ENCODE measurements at places on chromosomes 5 and 9. TPM values are rescaled to one million over a fixed set of nuclear protein-coding genes. Genes with fewer than 3 reads are reported as not detected.

- H3K27ac ChIP-seq = no peak overlapping the region
- no peaks in the 10 kb centered on the region for H3K27me3 ChIP-seq
- H3K4me1 ChIP-seq = no peaks in the 10 kb centered on the region
- no peaks in the 10 kb centered on the region for H3K36me3 ChIP-seq
- no peak overlapping the region for H3K4me3 ChIP-seq
Measured at GRCh38 chr9:84940294-84940693, 270.8 kb downstream of the NTRK2 start.

DNA sequence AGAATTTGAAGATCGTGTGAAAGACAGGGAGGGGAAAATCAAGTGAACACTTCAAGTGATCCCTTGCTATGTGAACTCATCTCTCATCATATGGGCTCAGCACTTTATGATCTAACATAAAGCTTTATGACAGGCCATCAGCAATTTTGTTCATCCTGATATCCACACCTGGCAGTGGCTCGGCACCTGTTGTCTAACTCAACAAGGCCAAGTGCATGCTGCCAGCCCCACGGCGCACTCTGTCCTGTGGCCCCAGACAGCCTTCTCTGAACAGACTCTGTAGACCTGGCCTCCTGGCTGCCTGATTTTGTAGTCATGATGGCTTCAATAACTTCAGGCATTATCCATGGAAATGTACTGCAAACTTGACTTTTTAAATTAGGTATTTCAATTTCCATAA is 106.3 kb downstream of the MEF2C start:
- no peak for DNase-seq
- no peaks in the 10 kb centered on the region for H3K27me3 ChIP-seq
- H3K36me3 ChIP-seq = peaks cover 2% of the 10 kb centered on the region

- DNase-seq = no peak
- no peak overlapping the region for H3K27ac ChIP-seq
- no peak overlapping the region for H3K4me3 ChIP-seq
- H3K27me3 ChIP-seq = no peaks in the 10 kb centered on the region
- H3K36me3 ChIP-seq = peaks cover 20% of the 10 kb centered on the region
Measured at GRCh38 chr9:27358007-27358406, 61.1 kb upstream of the EQTN start.

GRCh38 chr5:57524348-57525060 is 41.9 kb upstream of the ACTBL2 start:
- no peaks in the 10 kb centered on the region for H3K4me1 ChIP-seq
- no peak overlapping the region for H3K27ac ChIP-seq
- H3K36me3 ChIP-seq = no peaks in the 10 kb centered on the region

DNA sequence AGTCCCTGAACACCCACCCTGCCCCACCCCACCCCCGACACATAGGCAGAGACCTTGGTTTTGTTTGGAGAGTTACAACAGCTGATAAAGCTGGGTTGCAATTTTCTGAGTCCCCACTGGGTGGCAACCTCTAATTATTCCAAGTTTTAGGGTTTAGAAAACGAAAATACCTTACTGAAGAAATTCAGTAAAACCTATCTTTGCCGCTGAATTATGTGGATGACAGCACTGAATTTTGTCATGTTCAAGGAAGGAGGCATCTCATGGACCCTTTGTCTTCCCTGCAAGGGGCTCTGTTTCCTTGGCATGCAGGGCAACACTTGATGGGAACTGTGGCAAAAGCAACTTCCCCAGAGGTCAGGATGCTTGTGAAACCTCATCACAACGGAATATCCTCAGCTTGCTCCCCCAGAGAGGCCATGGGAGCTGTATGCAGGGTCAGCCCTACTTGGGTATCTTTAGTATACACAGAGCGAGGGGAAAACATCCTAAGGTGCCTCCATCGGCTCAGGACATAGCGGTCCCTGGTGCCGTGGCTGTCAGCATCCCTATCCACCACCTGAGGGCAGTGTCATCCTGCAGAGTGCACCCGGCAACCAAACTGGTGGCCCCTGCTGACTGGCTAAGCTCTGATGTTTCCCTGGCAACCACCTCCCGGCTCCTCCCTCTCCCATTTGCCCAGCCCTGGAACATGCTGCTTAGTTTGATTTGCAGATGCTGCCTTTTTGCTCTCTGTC is 123.1 kb downstream of the RXRA start:
- H3K27ac ChIP-seq = no peak overlapping the region
- DNase-seq = peak; percentile 94
- H3K36me3 ChIP-seq = no peaks in the 10 kb centered on the region
- no peak overlapping the region for H3K4me3 ChIP-seq
- H3K27me3 ChIP-seq = no peaks in the 10 kb centered on the region

DNA sequence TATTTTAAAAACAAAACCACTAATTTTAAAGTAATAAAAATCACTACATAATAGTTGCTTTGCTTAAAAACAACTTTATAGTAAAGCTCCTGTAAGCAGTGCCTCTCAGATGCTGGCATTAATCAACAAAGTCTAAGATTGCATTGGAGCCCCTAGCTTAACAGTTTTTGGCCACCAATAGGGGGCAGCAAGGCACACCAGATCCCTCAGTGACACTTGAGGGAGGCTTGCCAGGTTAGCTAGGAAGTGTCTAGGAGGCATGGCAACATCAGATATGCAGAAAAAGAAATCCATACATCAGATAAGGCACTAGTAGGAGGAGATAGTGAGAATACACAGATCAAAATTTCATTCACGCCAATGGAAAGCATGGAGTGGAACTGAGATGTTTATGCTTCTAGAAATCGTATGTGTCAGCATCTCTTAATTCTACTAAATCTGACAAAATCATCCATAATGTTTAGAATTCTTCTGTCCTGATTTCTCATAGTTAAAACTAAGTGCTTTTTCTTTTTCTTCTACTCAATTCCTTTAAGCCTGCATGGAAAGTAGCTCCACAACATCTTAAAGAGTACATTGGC is 73.6 kb upstream of the PAM start:
- H3K4me3 ChIP-seq = no peak overlapping the region
- H3K36me3 ChIP-seq = no peaks in the 10 kb centered on the region
- DNase-seq = no peak
- no peaks in the 10 kb centered on the region for H3K27me3 ChIP-seq
- no peaks in the 10 kb centered on the region for H3K4me1 ChIP-seq

GRCh38 chr9:15785584-15785983 is 232.7 kb downstream of the CCDC171 start:
- H3K27me3 ChIP-seq = no peaks in the 10 kb centered on the region
- no peaks in the 10 kb centered on the region for H3K36me3 ChIP-seq
- H3K4me1 ChIP-seq = no peaks in the 10 kb centered on the region

DNA sequence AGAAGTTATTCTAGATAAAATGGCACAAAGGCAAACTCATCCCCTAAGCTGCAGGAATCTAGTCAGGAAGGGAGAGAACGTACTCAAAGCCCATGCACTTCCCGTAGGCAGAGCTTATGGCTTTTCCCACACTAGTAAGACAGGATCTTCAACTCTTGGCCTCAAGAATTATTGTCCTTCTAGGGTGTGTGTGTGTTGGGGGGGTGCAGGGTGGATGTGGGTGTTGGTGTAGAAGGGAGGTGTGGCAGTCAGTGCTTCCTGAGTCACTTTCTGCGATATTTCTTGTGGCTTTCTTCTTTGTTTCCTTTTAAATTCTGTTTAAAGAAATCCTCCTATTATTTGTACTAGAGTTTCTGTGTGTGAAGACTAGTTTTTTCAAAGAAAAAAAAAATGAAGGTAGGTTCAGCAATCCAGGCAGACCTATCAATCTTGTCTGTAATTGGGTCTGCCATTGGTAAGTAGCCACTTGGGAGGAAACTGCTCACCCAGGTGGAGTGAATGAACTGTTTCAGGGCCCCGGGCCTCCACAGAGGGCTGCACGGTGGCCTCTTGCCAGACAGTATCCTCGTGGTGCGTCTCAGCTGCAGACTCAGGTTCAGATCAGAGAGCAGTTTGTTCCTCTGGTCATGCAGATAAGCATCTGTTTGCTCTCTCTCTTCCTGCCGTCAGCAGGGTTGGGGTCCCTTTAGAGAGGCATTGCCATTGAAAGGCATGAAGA is 131.9 kb downstream of the NPR3 start:
- H3K4me1 ChIP-seq = no peaks in the 10 kb centered on the region
- H3K27me3 ChIP-seq = no peaks in the 10 kb centered on the region
- no peak overlapping the region for H3K4me3 ChIP-seq
- no peak for DNase-seq
- H3K36me3 ChIP-seq = no peaks in the 10 kb centered on the region

DNA sequence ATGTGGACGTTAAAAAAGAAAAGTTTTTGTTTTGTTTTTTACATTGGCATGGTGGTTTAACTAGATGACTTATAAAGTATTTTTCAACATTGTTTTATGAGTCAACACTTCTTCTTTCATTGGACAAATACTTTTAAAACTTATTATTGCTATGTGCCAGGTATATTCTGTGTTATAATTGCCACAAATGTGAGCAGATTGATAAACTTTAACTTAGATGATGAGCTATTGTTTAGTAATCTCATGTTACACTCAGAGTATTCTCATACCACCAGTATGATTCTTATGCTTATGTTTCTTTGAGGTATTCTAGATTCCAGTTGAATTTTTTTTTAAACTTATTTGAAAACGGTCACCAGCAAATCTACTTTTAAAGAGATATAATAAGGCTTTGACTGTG is 60.3 kb downstream of the RASA1 start:
- H3K27ac ChIP-seq = no peak overlapping the region
- no peak for DNase-seq
- no peaks in the 10 kb centered on the region for H3K27me3 ChIP-seq
- peaks cover 12% of the 10 kb centered on the region for H3K4me1 ChIP-seq

GRCh38 chr5:33563983-33564908 is 123.5 kb downstream of the TARS1 start:
- H3K4me1 ChIP-seq = no peaks in the 10 kb centered on the region
- no peaks in the 10 kb centered on the region for H3K36me3 ChIP-seq
- no peak overlapping the region for H3K27ac ChIP-seq
- H3K27me3 ChIP-seq = no peaks in the 10 kb centered on the region

DNA sequence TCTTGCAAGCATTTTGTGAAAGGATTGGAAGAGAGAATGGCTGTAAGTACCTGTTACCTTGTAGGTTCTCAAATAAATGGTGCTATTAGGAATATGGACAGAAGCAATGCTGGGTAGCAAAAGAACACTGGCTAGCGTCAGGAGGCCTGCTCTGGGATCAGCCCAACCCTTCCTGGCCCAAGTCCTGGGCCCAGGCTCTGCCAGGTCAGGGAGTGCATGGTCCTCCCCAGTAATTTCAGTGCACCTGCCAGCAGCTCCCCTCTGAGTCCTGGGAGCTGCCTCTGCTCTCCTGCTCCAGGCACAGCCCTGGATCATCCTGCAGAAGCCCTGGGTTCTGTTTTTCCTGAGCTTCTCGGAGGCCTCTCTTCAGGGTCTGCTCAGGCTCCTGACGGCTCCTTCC is 89.5 kb upstream of the ARAP3 start:
- H3K4me3 ChIP-seq = no peak overlapping the region
- H3K27ac ChIP-seq = no peak overlapping the region
- H3K36me3 ChIP-seq = no peaks in the 10 kb centered on the region

The C5orf52 gene
- not detected for total RNA-seq

The NIPBL gene
- 84.2 TPM for total RNA-seq

The DNAI1 gene
- total RNA-seq = not detected

The ARL10 gene
- total RNA-seq = 17.8 TPM

The SOWAHA gene
- total RNA-seq = not detected

The CAMK4 gene
- total RNA-seq = 13.5 TPM

The CCNB1 gene
- 19.5 TPM for total RNA-seq
